ENCODE measurements at places on chromosomes 3 and 15. TPM values are rescaled to one million over a fixed set of nuclear protein-coding genes. Genes with fewer than 3 reads are reported as not detected.

- DNase-seq, result no peak
These were observed 464.9 kb downstream of the MFSD1 start for GRCh38 chr3:159266779-159267178.

DNA sequence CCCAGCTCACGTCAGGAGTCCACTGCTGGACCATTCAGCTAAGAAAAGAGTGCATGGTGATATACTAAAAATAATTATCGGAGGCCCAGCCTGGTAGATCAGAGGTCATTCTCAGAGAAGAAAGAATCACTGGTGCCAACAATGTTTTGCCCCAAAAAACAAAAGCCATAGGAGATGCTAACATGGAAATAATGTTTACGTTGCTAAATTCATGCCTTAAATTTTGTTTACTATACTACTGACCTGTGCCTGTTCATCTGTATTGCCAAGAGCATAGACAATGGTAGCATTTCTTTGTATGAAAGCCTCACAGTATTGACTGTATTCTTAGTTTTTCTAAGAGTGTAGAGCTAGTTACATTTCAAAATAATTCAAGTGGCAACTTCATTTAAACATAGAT, 138.1 kb upstream of the GPR149 start:
- no peak for DNase-seq

- no peak for DNase-seq
These were observed 429.8 kb upstream of the TPM1 start for GRCh38 chr15:62612771-62613170.

GRCh38 chr3:193890016-193890897, 245.7 kb upstream of the HES1 start:
- no peak for DNase-seq

DNA sequence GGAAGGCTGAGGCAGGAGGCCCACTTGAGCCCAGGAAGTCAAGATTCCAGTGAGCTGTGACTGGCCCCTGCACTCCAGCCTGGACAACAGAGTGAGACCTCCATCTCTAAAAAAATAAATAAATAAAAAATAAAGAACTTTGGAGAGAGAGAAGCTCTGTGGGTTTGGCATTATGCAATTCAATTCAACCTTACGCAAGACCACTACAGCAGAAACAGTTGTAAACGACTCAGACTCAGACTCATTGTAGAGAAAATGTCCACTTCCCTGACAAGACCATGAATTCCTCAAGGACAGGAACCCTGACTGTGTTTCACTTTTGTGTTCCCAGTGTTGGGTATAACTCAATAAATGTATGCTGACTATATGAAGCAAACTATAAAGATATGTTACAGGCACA, 90.3 kb upstream of the C3orf80 start:
- DNase-seq, result no peak

- no peak for DNase-seq
These were observed 18.1 kb downstream of the GBE1 start for GRCh38 chr3:81743096-81744025.

DNA sequence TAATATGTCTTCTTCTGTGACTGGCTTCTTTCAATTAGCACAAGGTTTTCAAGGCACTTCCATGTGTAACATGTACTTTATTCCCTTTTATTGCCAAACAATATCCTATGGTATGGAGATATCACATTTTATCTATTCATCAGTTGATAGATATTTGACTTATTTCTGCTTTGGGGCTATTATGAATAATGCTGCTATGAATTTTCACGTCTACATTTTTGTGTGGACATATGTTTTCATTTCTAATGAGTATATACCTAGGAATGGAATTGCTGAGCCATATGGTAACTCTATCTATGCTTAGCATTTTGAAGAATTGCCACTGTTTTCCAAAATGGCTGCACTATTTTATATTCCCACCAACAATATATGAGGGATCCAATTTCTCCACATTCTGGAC, 3.6 kb upstream of the AGTR1 start:
- DNase-seq, result no peak

DNA sequence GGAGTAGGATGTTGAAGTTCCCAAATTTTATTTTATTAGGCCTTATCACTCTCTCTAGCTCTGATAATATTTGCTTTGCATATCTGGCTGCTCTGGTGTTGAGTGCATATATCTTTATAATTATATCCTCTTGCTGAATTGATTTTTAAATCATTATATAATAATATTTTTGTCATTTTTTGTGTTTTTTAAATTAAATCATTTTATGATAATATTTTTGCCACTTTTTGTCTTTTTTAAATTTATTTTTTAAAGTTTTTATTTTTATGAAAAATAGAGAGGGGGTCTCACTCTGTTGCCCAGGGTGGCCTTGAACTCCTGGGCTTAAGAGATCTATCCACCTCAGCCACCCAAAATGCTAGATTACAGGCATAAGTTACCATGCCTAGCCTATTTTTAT, 34.5 kb upstream of the OTOL1 start:
- DNase-seq, result no peak

- no peak for DNase-seq
These were observed 5.0 kb downstream of the CLPX start for GRCh38 chr15:65180167-65180566.

GRCh38 chr3:2099028-2099671, 484 bp downstream of the CNTN4 start:
- DNase-seq, result no peak

GRCh38 chr3:29644956-29645636, 364.2 kb downstream of the RBMS3 start:
- no peak for DNase-seq

GRCh38 chr3:60598671-60599070, 652.6 kb downstream of the FHIT start:
- DNase-seq, result no peak

DNA sequence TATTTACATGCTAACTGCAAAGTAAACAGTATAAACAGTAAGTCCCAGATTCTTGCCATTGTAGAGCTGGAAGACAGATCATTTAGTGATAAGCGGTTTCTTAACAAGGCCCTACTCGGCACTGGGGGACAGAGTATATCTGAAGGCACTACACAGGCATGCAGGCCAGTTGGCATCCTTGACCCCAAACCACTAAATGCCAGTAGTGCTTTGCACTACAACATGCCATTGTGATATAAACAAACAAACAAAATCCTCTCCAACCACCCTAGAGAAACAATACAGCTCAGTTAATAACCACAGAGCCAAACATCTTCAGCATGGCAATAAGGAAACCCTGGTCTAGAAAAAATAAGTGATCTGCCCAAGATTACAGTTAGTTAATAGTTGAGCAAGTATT, 5.3 kb downstream of the AQR start:
- DNase-seq, result no peak

DNA sequence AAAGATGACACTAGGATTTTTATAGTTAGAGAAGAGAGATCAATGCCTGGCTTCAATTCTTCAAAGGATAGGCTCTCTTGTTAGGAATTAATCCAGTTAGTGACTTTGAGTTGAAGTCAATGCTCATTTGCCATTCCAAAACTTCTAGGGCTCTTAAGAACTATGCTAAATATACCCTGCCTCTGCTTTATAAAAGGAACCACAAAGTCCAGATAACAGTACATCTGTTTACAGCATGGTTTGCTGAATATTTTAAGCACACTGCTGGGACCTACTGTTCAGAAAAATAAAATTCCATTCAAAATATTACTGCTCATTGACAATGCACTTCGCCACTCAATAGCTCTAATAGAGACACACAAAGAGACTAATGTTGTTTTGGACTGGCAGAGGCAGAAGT, 786.6 kb upstream of the DPPA4 start:
- DNase-seq, result no peak

DNA sequence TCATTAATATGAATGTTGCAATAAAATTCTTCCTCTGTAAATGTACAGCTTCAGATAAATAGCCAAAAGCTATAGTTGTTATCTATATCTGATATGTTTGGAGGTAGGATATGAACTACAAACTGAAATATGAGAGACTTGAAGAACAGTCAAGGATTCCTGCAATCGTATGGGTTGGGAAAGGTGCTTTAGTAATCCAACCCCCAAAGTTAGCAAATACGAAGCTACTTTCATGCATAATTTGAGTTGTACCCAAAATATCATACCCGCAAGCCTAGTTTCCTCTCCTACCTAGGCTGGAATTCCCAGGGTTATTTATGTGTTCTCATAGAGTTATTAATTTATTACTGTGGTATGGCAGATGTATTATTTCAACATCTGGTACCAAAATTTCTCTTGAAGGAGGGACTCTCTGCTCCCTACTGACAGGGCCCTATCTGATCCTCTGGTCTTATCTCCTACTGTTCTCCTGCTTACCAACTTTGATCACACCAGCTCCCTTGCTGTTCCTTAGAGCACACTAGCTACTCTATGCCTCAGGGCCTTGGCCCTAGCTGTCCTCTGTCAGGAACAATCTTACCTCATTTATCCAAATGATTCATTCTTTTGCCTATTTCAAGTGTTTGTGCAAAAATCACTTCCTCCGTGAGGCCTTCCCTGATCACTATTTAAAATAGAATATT, 140.4 kb upstream of the CCDC54 start:
- DNase-seq, result no peak

- no peak for DNase-seq
These were observed 406.8 kb upstream of the ZNF385D start for GRCh38 chr3:22157848-22158247.

- DNase-seq, result peak; percentile 30
These were observed at the start of gene VGLL3 for GRCh38 chr3:86990734-86991481. TSS of gene VGLL3 (minus strand) at chr3:86991149. CDS start at chr3:86990743, 406 bp downstream.

DNA sequence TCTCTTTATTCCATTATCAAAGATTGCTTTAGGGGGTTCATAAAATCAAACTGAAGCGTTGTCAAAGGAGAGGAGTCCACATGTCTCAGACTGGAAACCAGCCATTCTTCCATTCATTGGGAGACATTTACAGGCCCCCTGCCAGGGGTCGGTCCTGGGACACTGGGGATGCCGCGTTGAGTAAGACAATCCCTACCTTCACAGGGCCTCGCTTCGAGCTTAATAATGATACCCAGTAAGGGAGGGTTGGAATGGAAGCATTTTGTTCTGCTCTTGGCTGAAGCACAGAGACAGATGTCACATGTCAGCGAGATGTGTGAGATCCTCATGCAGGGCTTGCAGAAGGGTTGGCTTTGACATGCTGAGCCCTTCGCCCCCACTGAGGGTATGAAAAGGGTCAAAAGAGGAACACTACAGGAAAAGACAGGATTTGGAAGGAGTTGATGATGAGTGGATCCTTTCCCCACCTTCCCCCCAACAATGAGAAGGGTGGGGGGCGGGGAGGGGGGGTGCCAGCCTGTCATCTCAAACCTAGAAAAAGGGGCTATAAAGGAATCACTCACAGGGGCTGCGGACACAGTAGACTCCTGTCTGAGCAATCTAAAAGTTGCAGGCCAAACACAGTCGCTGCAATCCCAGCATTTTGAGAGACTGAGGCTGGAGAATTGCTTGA, 25.6 kb upstream of the ARL8B start:
- DNase-seq, result no peak

GRCh38 chr15:92705764-92706163, 50.2 kb upstream of the FAM174B start:
- DNase-seq, result no peak

- DNase-seq, result no peak
These were observed 84.4 kb downstream of the OCA2 start for GRCh38 chr15:28014623-28015200.

- DNase-seq, result no peak
These were observed 22.6 kb upstream of the TIMP4 start for GRCh38 chr3:12181301-12181700.

DNA sequence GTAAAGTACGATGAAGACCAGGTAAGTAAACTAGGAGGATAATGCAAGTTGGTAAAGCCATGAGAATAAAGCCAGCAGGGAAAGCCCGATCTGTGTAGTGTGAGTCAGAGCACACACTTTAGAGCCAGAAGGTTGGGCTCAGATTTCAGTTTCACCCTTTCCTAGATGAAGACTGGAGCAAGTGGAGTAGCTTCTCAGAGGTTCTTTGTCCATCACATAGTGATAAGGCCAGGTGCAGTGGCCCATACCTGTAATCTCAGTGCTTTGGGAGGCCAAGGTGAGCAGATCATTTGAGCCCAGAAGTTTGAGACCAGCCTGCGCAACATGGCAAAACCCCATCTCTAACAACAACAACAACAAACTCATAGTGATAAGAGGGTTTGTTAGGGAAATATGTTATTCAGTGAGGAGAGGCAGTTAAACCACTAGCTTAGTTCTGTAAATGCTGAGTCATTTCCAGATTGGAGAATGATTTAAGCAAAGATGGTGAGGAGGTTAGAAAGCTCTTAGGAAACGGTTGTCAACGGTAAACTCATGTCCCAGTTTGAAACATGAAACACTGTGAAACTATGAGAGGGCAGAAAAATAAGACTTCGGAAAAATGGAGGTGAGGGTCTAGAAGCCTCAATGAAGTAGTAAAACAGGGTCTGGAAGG, 39.0 kb downstream of the IL12A start:
- DNase-seq, result no peak

DNA sequence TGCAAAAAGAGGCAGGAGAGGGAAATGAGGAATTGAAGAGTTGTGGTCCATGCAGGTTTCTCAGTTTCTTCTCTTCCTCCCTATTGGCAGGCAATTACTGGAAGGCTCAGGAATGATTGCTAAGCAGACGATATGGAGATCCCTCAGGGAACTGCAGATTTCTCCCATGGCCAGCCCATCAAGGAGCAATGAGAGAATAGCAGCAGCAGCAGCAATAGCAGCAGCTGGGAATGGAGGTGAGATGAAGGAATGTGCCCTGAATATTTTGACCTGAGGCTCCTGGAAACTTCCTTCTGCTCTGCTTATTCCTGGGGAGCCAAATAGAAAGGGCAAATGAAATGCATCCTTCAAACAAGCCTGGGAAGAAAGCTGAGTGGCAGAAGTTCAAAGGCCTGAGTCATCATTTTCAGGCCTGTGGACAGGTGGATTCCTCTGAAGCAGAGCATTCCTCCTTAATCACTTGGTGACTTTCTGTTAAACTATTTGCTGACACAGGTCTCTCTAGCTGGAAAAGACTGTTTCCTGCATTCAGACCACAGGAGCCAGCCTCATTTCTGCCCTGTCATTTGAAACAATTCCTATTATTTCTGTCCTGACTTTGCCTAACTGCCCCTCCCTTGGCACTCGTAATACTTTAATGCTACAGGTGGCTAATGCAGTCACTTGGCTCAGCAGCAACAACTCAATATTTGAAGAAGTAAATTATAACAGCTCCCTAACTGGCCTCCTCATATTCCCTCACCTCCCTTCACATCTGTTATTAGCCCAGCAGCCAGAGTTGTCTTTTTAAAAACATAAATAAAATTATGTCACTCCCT, 146.9 kb upstream of the GADL1 start:
- no peak for DNase-seq

The SATB1 gene
- 25.4 TPM for total RNA-seq

The TMEM212 gene
- 1.3 TPM for total RNA-seq

The CNTN4 gene
- 6.6 TPM for total RNA-seq

The DPH6 gene
- total RNA-seq, result 20.8 TPM

The RTP4 gene
- total RNA-seq, result 2.3 TPM

The CLCN2 gene
- 2.6 TPM for total RNA-seq

The SLC6A11 gene
- under 0.01 TPM for total RNA-seq

The COL6A5 gene
- not detected for total RNA-seq

The CLDN18 gene
- total RNA-seq, result not detected

The FRMD5 gene
- total RNA-seq, result not detected
